ENCODE measurements at places on chromosomes 16 and 17.

- DNase-seq, result peak; percentile 47
Measured at GRCh38 chr16:89574681-89575246, 794 bp upstream of the CPNE7 start.

DNA sequence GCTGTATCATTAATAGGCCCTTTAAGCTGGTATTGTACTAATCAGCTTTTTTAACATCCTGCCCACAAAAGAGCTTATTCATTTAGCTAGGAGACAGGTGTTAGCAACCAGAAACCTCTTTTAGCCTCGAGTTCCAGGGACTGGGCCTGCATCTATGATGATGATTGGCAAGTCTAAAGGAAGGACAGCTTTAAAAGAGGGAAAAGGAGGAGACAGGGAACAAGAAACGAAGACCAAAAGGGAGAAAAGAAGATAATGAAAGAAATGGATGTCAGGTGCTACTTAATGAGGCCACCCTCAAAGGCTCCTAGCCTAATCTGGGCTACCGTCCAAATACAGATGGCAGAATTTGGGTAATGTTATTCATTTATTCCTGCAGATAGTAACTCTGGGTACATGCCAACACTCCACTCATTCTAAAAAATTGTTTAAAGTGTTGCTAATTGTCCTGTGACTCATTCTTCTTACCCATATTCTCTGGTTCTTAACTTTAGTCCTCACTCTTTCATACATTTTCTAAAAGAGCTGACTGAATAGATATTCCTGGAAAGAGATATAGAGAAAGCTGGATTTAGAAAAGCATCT is 18.7 kb upstream of the RFFL start:
- no peak for DNase-seq

DNA sequence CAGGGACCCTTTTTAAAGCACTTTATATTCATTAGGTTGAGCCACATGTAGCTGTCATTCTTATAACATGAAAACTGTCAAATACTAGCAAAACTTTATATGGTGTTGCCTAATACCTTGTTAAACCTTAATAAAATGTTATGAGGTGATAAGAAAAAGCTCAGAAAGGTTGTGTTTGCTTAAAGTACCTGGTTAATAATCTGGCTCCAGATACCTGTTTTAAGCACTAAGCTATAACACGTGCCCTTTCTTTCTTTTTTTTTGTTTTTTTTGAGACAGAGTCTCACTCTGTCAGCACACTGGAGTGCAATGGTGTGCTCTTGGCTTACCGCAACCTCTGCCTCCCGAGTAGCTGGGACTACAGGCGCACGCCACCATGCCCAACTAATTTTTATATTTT is 58.9 kb upstream of the STAC2 start:
- DNase-seq, result no peak

- no peak for DNase-seq
Measured at GRCh38 chr16:74188856-74189255, 107.8 kb upstream of the PSMD7 start.

- no peak for DNase-seq
Measured at GRCh38 chr17:76363107-76363842, 9.6 kb upstream of the PRPSAP1 start.

- DNase-seq, result no peak
Measured at GRCh38 chr16:74903120-74903519, 81.8 kb downstream of the WDR59 start.

DNA sequence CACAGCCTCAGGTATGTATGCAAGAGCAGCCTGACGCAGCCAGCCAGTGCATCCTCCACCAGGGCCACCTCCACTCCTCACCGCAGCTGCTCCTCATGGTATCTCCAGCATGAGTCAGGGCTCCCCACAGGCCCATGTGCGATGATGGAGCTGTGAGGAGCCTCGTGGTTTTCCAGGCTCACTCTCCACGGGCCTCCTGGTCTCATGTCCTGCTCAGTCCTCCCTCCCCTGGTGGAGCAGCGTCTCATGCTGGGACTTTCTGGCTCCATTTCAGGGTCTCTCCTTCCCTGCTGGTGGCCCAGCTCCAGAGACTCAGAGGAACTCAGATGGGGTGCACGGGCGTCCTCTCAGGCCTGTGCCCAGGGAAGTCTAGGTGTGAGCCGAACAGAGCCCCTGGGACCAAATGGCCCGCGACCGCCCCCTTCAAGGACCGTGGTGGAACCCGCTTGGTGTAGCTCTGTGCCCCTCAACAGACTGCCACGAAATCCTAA is 70.4 kb downstream of the METRNL start:
- DNase-seq, result no peak

DNA sequence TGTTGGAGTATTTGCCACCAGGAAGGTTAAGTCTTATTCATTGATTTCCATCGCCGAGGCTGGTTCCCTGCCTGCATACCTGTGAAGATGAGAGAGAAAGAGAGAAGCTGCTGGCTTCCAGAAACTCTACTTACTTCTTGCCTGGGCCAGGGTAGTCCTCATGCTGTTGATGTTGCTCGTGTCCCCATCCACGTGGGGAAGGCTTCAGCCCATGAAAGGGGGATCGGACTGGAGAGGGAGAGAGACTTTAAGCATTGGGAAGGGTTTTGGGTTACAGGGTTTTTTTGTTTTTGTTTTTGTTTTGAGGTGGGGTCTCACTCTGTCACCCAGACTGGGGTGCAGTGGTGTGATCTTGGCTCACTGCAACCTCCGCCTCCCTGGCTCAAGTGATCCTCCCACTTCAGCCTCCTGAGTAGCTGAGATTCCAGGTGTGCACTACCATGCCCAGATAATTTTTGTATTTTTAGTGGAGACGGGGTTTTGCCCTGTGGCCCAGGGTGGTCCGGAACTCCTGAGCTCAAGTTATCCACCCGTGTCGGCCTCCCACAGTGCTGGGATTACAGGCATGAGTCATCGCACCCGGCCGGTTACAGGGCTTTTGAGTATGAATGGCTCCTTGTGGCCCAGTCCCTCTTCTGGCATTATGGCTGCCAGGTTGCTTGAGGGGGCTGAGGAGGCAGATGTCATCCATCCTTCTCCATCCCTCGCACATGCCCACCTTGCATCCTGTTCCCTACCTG is 26.6 kb downstream of the ITGB3 start:
- DNase-seq, result no peak

GRCh38 chr16:2528161-2529060 is 2.8 kb downstream of the CEMP1 start:
- no peak for DNase-seq

- DNase-seq, result no peak
Measured at GRCh38 chr17:73757420-73757819, 113.2 kb upstream of the SDK2 start.

- DNase-seq, result no peak
Measured at GRCh38 chr17:60823515-60823914, 145.9 kb downstream of the BCAS3 start.

- no peak for DNase-seq
Measured at GRCh38 chr17:68420065-68420464, 37.2 kb downstream of the WIPI1 start.

GRCh38 chr17:43936434-43936833 is 5.8 kb downstream of the PPY start:
- DNase-seq, result no peak

DNA sequence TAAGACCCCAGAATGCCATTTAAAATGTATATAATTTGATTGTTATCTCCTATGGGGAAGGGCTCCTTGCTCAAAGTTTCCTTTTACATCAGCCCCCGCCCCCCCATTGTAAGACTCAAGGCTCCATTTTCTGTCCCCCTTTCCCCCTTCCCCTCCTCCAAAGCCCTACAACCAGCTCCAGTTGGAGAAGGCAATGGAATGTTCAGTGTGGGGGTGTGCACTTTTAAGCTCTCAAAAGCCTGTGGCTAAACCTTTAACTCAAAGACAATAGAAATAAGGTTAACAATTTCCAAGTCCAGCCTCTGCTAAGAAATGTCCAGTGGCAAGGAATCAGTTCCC is 114.7 kb downstream of the NOG start:
- DNase-seq, result no peak
